Inflammatory macrophage treated with lipopolysaccharide for 1 hour (primary cell): ENCODE measurements at places on chromosomes 6 and 20.

DNA sequence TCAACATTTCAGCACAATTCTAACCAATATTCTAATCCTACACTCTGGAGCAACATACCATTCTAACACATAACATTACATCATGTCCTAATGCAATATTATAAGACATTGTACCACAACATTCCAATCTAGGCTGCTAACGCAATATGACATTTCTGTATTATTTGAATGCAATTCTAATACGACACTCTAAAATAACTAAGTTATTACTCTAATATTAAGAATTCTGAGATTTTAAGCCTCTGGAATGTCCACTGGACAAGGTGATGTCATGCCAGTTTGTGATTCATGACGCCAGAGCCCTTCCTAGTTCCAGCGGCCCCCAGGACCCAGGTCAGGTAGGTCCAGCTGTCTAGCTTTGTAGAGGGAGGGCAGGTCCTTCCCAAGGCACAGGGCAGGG lies 69.7 kb upstream of the SIRPA start:
- no peak for DNase-seq

GRCh38 chr6:47268572-47269187 lies 41.0 kb downstream of the TNFRSF21 start:
- no peak for DNase-seq

DNA sequence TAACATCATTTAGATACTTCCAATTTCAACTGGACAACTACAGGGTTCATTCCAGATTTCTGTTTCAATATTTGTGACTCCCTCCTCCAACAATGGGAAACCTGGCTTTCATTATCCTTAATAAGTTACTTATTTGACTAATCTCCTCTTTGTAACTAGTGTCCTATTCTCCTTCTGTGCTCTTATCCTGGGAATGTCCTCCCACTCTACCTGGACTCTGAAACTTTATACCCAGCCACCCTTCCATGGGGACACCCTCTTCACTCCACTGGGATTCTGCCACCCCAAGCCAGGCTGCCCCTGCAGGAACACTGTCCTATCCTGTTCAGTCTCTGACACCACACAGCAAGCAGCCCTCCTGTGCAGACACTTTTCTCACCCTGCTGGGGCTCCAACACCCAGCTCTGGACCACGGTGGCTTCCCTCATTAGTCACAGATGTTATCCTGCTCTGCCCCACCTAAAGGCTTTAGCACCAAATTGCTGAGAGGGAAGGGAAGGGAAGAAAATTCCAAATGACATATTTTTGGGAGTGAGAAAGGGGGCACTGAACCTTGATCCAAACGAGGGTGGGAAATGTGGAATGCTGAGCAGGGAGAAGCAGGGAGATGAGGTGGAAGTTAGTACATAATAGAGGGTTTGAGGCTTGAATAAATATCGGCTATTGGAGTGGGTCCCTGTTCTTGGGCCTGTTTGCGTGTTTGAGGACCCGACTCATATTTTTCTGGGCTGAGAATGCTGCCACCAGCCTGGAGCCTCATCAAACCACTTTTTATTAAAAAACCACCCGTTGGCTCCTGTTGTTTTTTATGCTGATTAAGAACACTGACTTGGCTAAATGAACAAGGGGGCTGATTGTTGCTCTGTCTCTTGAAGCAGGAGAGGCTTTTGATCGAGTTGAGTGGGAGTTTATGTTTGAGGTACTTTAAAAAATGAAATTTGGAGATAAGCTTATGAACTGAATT lies 54.0 kb upstream of the AKIRIN2 start:
- DNase-seq, result no peak

- DNase-seq, result no peak
Measured at GRCh38 chr6:169530752-169531123, 171.1 kb downstream of the WDR27 start.

DNA sequence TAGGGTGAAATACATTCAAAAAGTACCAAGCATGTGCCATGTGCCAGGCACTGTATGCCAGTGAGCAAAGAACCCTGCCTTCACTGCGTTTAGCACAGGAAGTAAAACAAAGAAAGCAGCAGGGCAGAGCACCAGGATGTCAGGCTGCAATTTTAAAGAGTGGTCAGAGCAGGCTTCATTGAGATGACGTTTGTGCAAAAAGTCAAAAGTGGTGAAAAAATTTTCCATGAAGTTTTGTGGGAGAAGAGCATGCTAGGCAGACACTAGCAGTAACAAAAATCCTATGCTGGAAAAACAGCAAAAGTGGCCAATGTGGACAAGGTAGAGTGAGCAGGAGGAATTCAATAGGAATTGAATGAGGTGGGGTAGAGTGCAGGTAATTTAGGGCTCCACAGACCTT lies 31.3 kb downstream of the AKIRIN2 start:
- no peak for DNase-seq

- no peak for DNase-seq
Measured at GRCh38 chr6:54697424-54697823, 149.1 kb upstream of the FAM83B start.

- no peak for DNase-seq
Measured at GRCh38 chr6:110125361-110125760, 54.1 kb downstream of the WASF1 start.

- DNase-seq, result no peak
Measured at GRCh38 chr6:27694547-27694874, 217.7 kb downstream of the OR2B2 start.

GRCh38 chr6:46638650-46639049 lies 14.0 kb downstream of the CYP39A1 start:
- no peak for DNase-seq

- DNase-seq, result no peak
Measured at GRCh38 chr6:110581679-110582078, 105.3 kb upstream of the SLC22A16 start.

GRCh38 chr6:100342830-100343229 lies 121.9 kb downstream of the SIM1 start:
- DNase-seq, result no peak

- DNase-seq, result no peak
Measured at GRCh38 chr6:162973980-162974379, 246.2 kb downstream of the PACRG start.

GRCh38 chr20:1964659-1965405 lies 29.0 kb downstream of the PDYN start:
- DNase-seq, result no peak

- no peak for DNase-seq
Measured at GRCh38 chr20:4894409-4894808, 106.9 kb downstream of the SLC23A2 start.

GRCh38 chr6:90167514-90168379 lies 128.9 kb downstream of the BACH2 start:
- no peak for DNase-seq

- DNase-seq, result no peak
Measured at GRCh38 chr6:78962448-78962847, 95.1 kb downstream of the IRAK1BP1 start.
